Activated T-helper 17 cell treated with anti-CD3 and anti-CD28 coated beads, Interleukin-2, amount 50 U/mL, for 72 hours (primary cell): ENCODE measurements at places on chromosomes 6 and 20. TPM values are rescaled to one million over a fixed set of nuclear protein-coding genes. Genes with fewer than 3 reads are reported as not detected.

GRCh38 chr20:1880529-1881239 lies 14.5 kb upstream of the SIRPA start:
- no peak for ATAC-seq

The ZC2HC1B gene
- not detected for total RNA-seq

DNA sequence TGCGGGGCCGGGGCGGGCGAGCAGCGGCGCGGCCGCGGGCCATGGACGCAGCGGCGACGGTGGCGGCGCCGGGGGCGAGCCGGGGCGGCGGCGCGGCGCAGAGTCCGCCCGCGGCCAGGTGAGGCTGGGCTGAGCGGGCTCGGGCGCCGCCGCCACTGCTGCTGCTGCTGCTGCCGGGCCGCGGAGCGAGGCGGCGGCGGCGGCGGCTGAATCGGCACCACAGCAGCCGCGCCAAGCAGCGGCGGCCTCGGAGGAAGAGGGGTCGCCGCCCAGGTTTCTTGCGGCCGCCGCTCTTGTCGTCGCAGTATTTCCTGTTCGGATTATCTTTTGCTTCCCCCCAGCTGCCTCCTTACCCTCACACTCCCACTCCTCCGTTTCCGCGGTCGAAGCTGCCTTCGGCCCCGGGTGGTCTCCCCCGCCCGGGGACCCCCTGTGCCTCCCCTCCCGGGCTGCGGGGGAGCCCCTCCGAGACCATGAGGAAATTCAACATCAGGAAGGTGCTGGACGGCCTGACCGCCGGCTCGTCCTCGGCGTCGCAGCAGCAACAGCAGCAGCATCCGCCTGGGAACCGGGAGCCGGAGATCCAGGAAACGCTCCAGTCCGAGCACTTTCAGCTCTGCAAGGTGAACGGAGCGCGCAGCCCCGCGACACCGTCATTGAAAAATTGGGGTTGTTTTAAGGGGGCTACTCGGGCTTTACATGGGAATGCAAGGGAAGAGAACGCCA lies at the start of gene STXBP5:
Gene STXBP5, plus strand, starts transcription at position 358 of the 726 bp plus-strand sequence. Its CDS starts 116 bp downstream, at position 474.
- ATAC-seq: peak; percentile 29

DNA sequence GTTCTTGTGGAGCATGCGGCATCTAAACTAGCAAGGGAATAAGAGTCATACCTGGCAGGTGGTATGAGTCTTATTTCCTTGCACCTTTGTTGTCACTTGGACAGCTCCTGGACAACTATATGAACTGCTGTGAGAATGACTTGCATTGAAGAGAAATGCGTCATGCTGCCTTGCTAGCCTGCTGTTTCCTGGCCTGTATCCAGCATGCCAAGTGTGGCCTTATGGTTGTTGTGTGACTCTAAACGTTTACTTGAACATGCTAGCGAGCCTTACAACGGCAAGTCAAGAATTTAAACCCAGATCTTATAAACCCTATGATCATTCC lies 90.4 kb downstream of the CEP162 start:
- no peak for ATAC-seq

- ATAC-seq: no peak
These were observed 70.6 kb downstream of the DCDC2 start for GRCh38 chr6:24287239-24287638.
